ENCODE measurements at places on chromosomes 7 and 10. TPM values are rescaled to one million over a fixed set of nuclear protein-coding genes. Genes with fewer than 3 reads are reported as not detected.

The DNAH11 gene
- 0.78 TPM for polyA plus RNA-seq

The ACTA2 gene
- polyA plus RNA-seq = 194 TPM

The MPP7 gene
- 8.4 TPM for polyA plus RNA-seq

The LAMB1 gene
- 744 TPM for polyA plus RNA-seq

The SPDYE16 gene
- 2.0 TPM for polyA plus RNA-seq

The DOCK1 gene
- polyA plus RNA-seq = 69.5 TPM

The PSD gene
- 7.4 TPM for polyA plus RNA-seq

The HOXA13 gene
- polyA plus RNA-seq = 0.01 TPM

The HTR5A gene
- not detected for polyA plus RNA-seq

The CYP26C1 gene
- polyA plus RNA-seq = 0.16 TPM

The ATOH7 gene
- 1.2 TPM for polyA plus RNA-seq

The ZNF680 gene
- 19.9 TPM for polyA plus RNA-seq

The HIP1 gene
- polyA plus RNA-seq = 31.3 TPM

The ITPRID1 gene
- not detected for polyA plus RNA-seq

The WIPF3 gene
- polyA plus RNA-seq = 5.8 TPM

The EGR2 gene
- polyA plus RNA-seq = 7.2 TPM

The MRC1 gene
- polyA plus RNA-seq = 10.3 TPM

The C10orf67 gene
- polyA plus RNA-seq = 2.3 TPM

The H2BK1 gene
- not detected for polyA plus RNA-seq

The GHRHR gene
- polyA plus RNA-seq = 0.14 TPM

The TMEM130 gene
- polyA plus RNA-seq = 4.8 TPM

The GPRIN2 gene
- 7.0 TPM for polyA plus RNA-seq

The ANXA8L1 gene
- 0.14 TPM for polyA plus RNA-seq

The FMC1 gene
- polyA plus RNA-seq = 22.8 TPM

The AGK gene
- polyA plus RNA-seq = 38.4 TPM

The GFRA1 gene
- 27.1 TPM for polyA plus RNA-seq

The AGBL3 gene
- 21.3 TPM for polyA plus RNA-seq

The SFTPD gene
- 2.1 TPM for polyA plus RNA-seq

The ADCY1 gene
- 3.6 TPM for polyA plus RNA-seq

The DLX5 gene
- 0.36 TPM for polyA plus RNA-seq

The SEC24C gene
- 69.4 TPM for polyA plus RNA-seq

The VAX1 gene
- not detected for polyA plus RNA-seq

The LIPN gene
- polyA plus RNA-seq = not detected

The SLC26A4 gene
- polyA plus RNA-seq = 1.6 TPM

The ELAPOR2 gene
- 10.5 TPM for polyA plus RNA-seq

The ZNF365 gene
- 0.50 TPM for polyA plus RNA-seq

All from renal cortex interstitium (tissue), 15 donors.